ENCODE measurements at places on chromosomes 7 and 10.

GRCh38 chr10:60654813-60655464 lies 123.3 kb upstream of the CDK1 start:
- DNase-seq: no peak

- no peak for DNase-seq
These were observed 49.2 kb downstream of the RHOBTB1 start for GRCh38 chr10:60894786-60895185.

GRCh38 chr7:28745351-28745750 lies 212.8 kb downstream of the TRIL start:
- DNase-seq: no peak

GRCh38 chr7:23020742-23021401 lies 6.9 kb upstream of the HYCC1 start:
- no peak for DNase-seq

DNA sequence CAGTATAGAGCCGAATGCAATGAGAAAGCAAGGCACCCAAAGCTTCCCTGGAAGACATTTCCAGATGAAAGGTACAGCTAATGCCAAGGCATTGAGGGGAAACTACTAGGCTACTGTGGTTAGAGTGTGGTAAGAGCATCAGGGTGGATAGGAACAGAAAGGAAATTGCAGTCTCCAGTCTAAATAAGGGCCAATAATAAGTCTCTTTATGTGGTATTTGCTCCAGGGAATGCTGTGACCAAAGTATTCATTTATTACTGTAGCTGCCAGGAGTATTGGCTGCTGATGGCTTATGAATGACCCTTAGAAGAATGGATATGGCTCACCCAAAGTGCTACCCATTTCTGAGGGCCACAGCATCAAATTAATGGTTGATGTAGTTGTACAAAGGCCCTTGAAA lies 30.1 kb upstream of the POT1 start:
- no peak for DNase-seq

- no peak for DNase-seq
These were observed 54.8 kb downstream of the PLXNA4 start for GRCh38 chr7:132521423-132521822.

DNA sequence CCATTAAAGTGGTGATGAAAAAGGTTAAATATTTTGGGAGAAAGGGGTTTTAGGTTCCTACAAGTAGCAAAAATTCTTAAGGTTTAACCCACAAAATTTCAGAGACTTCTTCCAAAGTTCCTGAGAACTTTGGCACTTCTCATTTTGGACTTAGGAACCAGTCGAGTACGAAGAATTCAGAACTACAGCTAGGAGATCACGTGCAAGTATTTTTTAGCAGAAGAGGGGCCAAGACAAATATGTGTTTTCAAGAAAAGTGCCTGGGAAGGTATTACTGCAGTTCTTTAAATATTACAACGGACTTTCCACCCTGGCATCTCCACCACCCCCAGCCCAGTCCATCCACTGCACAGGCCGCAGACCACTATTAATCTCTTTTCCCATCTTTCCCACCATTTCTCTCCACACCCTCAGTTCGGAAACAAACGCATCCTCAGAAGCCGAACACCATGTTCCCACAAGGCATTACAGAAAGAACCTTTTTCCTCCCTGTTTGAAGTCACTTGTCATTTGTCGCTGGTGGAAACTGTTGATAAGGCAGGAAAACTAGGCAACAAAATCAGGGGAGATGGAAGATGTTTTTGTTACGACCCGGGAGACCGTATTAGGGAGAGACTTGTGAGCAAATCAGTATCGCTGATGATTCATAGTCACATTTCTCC lies 7.1 kb downstream of the INHBA start:
- no peak for DNase-seq

- no peak for DNase-seq
These were observed 62.9 kb downstream of the SCRN1 start for GRCh38 chr7:29926741-29927140.

DNA sequence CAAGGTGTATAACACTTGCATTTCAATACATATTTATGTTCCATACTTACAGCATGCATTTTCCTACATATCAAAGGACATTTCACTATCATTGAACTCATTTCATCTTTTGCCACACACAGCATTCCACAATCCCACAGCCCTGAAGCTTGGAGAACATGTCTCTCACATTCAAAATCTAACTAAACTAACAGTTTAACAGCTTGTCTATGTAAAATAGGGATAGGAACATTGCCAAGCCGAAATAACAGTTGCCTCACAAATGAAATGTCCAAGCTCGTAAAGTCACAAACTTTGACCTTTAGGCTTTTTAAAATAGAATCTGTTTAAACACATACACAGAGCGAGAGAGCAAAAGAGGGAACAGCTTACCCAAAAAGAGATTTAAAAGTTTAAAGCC lies 65.3 kb downstream of the HGF start:
- no peak for DNase-seq

DNA sequence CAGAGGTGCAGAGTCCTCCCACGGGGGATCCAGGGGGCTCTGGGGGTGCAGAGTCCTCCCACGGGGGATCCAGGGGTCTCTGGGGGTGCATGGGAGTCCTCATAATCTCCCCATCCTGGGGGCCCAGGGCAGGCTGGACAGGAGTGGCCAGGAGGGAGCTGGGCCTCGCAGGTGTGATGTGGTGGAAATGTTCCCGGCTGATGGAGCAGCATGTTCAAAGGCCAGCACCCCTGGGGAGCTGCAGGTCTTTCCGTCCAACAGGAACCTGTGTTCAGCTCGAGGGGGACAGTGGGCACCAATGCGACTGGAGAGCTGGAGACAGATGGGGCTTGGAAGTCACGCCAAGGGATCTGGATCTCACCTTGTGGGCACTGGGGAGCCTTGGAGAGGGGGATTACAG lies 38.5 kb upstream of the PSMG3 start:
- DNase-seq: no peak

DNA sequence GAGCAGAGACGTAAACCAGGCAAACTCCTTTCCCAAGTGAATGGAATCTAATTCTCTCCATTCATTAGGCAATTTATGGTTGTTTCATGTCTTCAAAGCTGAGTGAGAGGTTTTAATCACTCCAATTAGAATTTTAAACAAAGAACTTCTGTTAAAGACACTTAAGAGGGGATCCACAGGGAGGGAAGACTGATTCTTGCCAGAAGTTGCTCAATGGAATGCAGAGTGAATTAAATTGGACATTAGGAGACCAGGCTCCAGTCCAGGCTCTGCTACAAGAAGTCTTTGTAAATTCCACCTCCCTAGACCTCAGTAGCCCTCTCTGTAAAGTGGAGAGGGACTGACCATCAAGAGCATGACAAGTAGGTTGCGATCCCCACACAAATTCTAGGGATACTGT lies 130.7 kb upstream of the TMEM72 start:
- DNase-seq: no peak

- DNase-seq: no peak
These were observed 559.7 kb upstream of the MGMT start for GRCh38 chr10:128907155-128907941.

DNA sequence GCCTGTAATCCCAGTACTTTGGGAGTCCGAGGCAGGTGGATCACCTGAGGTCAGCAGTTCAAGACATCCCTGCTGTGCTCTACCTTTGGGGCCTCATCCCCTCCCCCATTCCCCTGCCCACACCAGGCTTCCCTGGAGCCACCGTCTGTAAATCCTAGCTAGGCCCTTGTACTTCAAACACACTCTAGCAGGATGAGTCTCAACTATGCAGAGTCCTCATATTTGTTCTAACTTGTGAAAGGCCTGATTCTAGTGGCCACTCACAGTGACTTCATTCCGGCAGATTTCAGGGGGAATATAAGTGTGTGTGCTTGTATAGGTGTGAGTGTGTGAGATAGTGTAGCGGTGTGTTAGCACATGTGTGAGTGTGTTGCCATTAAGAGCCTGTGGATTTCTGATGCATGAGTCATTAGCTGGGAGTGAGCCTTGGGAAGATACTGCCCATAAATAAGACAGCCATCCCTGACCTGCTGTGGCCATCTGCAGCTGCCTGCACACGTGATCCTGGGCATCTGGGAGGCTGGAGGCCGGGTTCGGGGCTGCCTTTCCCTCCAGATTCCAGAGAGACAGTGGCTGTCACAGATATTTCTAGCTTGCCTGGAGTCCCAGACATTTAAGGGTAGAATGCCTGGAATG lies 1.7 kb upstream of the NEURL1 start:
- no peak for DNase-seq
